Stimulated activated CD4-positive, alpha-beta T cell treated with anti-CD3 and anti-CD28 coated beads, TNF-alpha, amount 100 ng/mL, for 24 hours (primary cell): ENCODE measurements at places on chromosomes 12 and 14.

GRCh38 chr12:91210618-91211017 lies 28.0 kb upstream of the DCN start:
- no peak for DNase-seq

DNA sequence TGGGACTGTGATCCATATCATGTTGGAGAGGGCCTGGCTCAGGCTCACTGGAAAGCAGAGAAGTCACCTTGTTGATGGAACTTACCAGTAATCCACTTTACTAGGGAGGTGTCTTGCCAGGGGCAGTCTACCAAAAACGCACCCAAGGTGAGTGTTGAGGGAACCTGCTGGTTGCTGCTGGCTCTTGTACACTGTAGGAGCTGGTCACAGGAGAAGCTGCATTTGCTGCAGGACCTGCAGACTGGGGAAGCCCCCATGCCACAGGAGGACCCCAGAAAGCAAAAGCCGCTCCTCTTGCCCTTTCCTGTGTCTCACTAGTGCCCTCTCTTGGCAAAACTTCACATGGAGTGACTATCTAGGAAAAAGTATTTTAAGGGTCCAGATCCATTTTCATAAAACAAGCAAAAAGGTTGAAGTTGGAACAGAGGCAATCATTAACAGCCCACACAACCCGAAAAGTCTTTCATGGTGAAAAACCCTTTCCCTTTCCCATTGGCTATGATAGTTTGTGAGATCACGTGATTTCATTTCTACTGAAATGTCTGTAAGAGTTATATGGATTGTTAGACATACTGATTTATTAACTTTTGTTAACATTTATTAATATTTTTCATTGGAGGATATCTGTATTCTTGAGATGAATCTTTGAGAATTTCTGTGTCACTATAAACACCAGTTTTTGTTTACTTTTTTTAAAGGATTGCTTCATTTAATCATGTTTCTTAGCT lies 59.2 kb downstream of the RASSF8 start:
- DNase-seq = no peak

GRCh38 chr12:39287817-39288216 lies 155.1 kb downstream of the KIF21A start:
- no peak for DNase-seq

GRCh38 chr14:85088192-85088591 lies 441.8 kb upstream of the FLRT2 start:
- DNase-seq = no peak

- DNase-seq = no peak
These were observed 197.9 kb downstream of the TMTC3 start for GRCh38 chr12:88339966-88340365.

GRCh38 chr12:130026608-130027176 lies 122.9 kb upstream of the TMEM132D start:
- DNase-seq = no peak
